Amniotic stem cell (primary cell): ENCODE measurements at places on chromosomes 12 and 14.

- no peak for DNase-seq
These were observed 55.8 kb downstream of the RESF1 start for GRCh38 chr12:32015036-32015435.

GRCh38 chr12:50055831-50056638, 1.4 kb upstream of the ASIC1 start:
- no peak for DNase-seq

- DNase-seq: no peak
These were observed 112.1 kb upstream of the OVCH1 start for GRCh38 chr12:29609431-29610215.

DNA sequence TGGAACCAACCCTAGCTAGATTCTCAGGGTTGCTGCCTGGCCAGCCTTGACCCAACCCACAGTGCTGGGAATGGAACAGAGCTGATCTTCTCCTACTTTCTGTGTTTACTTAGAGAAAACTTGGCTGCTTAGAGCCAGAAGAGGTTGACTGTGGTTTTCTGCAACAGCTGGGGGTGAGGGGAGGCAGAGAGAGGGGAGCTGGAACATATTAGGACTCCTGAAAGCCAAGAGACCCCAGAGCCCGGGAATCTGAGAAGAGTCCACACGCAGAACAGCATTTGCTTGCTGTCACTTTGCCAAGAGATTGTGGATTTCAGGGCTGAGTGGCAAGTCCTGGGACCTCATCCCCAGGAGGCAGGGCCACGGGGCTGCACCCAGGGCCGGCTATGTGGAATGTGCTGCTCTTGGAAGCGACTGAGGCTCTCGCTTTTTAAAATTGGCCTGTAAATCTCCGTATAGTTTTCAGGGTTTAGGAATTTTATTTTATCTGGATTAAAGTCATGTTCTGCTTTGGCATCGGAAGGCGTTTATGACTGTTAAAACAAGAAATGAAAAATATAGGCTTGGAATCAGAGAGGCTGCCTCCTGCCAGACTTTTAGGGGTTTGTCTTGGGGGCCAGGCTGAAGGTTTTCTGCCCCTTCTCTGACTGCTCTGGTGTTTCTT, 22.3 kb upstream of the MED13L start:
- DNase-seq: no peak

DNA sequence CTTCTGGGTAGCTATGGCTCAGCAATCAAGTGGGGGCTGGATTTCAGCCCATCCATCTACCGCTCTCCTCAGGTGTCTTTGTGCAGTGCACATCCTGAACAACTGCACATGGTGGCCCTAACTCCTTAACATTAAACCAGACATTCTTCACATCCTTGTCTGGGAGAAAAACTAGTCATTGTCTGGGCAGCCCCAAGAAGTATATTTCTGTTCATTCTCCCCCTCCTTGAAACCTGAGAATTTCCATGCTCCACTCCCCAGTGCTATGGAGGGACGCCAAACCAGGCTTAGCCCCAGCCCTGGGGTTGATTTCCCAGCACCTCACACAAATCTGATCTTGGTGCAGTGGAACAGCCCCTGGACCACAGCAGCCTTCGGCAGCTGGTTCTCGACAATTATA, 13.4 kb downstream of the MYL2 start:
- DNase-seq: no peak

DNA sequence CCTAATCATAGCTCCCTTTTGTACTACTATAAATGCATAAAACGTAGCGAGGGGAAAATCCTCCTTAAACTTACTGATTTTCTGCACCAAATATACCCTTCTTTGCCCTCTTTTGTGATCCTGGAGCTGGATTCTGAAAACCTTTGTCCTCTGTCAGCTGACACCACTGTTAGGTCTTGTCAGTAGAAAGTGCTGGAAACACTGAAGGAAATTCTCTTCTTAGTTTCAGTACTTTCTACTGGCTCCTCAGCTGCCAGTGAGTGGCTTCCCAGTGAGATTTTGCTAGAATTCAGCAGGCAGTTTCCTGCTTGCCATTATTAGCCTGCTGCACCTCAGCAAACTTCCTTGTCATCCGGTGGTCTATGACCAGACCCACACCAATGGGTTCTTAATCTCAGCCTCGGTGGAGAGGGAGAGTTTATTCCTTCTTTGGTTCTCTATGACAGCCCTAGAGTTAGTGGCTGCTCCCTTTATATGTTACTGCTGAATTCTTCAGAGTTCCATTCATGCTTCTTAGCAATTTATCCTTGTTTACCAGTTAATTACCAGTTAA, 476.2 kb downstream of the FSCB start:
- no peak for DNase-seq

DNA sequence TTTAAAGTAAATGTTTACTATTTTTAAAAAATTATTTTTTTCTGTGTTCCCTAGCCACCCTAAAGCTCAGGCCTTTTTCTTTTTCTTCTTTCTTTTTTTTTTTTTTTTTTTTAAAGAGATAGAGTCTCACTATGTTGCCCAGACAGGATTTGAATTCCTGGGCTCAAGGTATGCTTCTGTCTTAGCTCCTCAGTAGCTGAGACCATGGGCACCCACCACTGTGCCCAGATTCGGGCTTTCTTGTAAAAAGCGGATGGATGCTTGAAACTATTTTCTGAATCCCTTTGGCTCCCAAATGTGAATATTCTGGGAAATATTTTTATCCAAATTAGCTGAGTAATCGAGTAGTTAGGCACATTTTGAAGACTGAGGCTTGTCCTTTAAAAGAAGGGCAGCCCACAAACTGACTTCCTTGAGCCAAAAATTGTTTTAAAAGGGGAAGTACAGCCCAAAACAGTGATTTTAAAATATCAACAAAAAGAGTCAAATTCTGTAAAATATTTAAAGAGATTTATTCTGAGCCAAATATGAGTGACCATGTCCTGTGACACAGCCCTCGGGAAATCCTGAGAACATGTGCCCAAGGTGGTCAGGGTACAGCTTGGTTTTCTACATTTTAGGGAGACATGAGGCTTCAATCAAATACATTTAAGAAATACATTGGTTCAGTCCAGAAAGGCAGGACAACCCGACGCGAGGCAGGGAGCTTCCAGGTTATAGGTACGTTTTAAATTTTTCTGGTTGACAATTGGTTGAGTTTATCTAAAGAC, 28.8 kb upstream of the HIGD1C start:
- DNase-seq: no peak

- no peak for DNase-seq
These were observed 107.3 kb downstream of the PIK3C2G start for GRCh38 chr12:18368594-18368993.

DNA sequence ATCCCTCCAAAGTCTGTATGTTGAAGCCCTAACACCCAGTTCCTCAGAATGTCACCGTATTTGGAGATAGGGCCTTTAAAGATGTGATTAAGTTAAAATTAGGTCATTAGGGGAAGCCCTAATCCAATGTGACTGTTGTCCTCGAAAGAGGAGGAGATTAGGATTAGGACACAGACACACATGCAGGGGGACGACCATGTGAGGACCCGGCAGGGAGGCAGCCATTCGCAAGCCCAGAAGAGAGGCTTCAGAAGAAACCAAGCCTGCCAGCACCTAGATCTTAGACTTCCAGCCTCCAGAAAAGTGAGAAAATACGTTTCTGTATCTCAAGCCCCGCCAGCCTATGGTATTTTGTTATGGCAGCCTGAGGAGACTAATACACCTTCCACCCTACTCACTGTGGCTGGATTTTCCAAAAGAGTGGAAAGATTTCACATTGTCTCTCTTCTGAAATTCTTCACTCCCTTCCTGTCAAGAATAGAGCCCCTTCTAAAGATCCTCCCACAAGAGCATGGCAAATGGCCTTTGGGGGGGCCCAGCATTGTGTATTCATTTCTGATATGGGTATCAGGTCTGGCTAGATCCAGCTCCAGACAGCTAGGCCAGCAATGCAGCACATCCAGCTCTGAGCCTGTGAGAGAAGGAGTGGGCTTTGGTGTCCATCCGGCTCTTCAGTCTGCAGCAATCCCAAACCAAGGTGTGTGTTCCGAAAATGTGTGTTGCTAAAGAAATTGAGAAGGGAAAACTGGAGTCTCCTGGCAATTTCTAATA, 15.4 kb upstream of the UBC start:
- DNase-seq: no peak

DNA sequence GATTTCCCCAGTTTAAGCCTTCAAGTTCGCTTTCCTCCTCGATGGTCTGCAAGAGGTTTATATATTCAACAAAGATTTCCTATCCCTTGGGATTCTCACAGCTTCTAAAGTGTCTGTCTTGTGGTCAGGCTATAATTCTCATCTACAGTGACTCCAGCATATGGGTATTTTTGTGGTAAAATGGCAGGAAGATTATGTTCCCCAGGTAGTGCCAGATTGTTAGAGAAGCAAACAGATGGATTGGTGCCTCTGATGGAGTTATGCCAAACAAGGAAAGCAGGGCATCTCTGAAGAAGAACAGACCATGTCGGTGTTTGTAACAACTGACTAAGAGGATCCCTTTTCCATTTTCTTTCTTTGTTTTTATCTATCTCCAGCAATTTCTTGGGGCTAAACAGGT, 5.5 kb upstream of the CCDC175 start:
- no peak for DNase-seq

DNA sequence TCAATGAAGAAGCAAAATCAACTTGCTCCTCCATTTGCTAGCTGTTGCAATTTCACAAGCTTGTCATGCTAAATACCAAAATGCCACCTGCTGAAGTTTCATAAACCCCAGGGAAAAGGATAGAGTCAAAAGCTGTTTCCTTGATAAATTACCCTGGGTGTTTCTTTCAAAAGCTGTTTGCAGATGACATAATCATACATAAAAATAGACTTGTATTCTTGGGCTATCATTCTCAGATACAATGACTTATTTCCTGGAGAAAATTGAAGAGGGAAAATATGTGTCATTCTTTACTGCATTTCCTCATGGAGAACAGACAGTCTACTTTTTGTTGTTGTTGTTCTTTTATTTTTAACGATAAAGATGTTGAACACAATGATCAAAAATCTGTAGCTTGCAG, 119.2 kb downstream of the GALC start:
- no peak for DNase-seq

DNA sequence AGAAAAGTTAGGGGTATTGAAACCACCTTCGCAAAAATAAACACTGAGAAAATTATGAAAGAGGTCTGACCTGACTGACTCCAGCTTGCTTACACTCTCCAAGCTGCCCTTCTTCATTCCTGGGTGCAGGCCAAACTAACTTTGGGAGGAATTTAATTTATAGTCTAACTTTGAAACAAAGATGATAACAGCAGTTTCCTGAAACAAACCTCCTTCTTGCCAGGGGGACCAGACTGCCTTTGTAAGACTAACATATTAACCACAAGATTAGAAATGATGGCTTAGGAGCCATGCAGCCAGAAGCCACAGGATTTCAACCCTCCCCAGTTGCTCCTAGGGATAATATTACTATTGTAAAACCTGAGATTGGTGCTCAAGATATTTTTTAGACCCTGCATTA, 13.8 kb upstream of the EEA1 start:
- no peak for DNase-seq

- DNase-seq: no peak
These were observed 80.9 kb upstream of the OTX2 start for GRCh38 chr14:56891226-56891625.

GRCh38 chr12:109377139-109377685, 29.5 kb downstream of the MYO1H start:
- DNase-seq: no peak

- no peak for DNase-seq
These were observed 43.2 kb downstream of the IRAK3 start for GRCh38 chr12:66232263-66232662.

DNA sequence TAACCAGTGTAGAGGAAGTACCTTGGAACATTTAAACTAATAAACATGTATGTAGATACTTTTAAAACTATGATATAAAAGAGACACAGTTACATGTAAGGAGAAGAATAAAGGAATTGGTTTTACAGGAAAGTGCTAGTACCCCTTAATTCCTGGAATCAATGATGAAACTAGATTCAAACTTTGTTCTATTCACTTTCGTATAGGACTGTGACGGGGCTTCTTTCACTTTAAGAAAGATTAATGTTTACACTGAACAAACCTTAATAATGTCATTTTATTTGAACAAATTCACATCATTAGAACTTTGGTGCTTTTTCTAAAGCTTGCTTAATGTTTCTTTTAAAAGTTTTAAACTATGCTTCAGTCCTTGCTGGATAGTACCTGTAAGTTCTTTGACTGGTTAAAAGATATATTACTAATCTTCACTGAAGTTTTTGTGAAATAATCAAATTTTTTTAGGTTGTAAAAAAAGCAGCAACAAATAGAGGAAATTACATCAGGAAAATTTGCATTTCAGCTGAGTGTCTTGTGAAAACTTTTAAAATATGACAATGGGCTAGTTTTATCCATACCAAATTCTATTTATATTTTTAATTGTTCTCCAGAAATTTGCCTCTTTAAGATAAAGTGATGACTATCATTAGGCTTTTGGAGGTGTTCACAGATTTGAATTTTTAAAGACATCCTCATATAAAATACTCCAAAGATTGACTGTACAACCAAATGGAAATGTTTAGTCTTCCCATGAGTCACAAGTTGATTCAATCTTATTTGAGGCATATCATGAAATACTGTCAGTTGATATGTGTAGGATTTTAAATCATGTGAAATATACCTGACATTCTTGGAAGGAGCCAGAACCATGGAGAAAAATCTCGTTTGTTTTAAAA, 36.2 kb downstream of the PAPOLA start:
- no peak for DNase-seq

GRCh38 chr12:116395396-116395795, 117.9 kb upstream of the MED13L start:
- DNase-seq: no peak

- DNase-seq: no peak
These were observed 1.3 kb upstream of the RD3L start for GRCh38 chr14:103943673-103944072.

GRCh38 chr14:22410497-22410896, 178.5 kb downstream of the DAD1 start:
- DNase-seq: no peak

DNA sequence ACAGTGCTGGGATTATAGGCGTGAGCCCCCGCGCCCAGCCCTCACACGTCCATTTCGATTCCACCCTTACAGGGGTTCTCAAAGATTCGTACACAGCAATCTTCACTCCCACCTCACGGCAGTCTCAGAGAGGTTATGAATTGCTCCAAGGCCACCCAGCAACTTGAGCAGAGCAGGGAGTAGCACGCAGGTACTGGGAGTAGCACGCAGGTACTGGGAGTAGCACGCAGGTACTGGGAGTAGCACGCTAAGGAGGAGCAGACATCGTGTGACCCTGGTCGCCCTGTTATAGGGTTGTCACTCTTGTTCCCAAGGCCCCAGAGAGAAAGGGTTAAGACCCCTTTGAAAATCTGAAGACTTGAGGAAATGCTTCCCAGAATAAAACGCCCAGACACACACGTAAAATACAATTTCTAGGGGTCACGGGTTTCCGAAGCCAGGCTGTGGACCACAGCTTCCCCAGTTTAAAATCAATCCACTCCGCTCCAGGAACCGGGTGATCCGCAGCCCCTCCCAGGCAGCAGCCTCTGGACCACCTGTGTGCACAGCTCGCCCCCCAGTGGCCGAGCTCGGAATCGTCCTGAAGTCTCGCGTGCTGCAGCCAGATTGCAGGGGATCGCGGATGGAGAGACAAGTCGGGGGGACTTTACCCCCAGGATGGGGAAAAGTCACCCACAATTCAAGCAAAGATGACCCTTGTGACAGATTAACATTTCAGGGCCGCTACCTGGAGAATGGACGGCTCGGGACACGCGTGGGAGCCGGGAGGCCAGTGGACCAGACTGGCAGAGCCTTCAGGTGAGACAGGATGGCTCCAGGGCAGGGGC, 92.0 kb downstream of the SCARB1 start:
- no peak for DNase-seq
